ENCODE measurements at places on chromosomes 1 and 21. TPM values are rescaled to one million over a fixed set of nuclear protein-coding genes. Genes with fewer than 3 reads are reported as not detected.

OR2G6 gene
- total RNA-seq: not detected

CENPF gene
- total RNA-seq: 16.6 TPM

EXO1 gene
- total RNA-seq: 1.6 TPM

OR10Z1 gene
- not detected for total RNA-seq

CD84 gene
- total RNA-seq: not detected

PGLYRP4 gene
- total RNA-seq: not detected

SERINC2 gene
- 13.4 TPM for total RNA-seq

FAM177B gene
- not detected for total RNA-seq

MANEAL gene
- 1.1 TPM for total RNA-seq

SLC22A15 gene
- 5.0 TPM for total RNA-seq

CADM3 gene
- total RNA-seq: 0.33 TPM

OMA1 gene
- 27.2 TPM for total RNA-seq

RIPPLY3 gene
- not detected for total RNA-seq
